Suprapubic skin (tissue), 4 donors: ENCODE measurements at places on chromosomes 2 and 18. TPM values are rescaled to one million over a fixed set of nuclear protein-coding genes. Genes with fewer than 3 reads are reported as not detected.

DNA sequence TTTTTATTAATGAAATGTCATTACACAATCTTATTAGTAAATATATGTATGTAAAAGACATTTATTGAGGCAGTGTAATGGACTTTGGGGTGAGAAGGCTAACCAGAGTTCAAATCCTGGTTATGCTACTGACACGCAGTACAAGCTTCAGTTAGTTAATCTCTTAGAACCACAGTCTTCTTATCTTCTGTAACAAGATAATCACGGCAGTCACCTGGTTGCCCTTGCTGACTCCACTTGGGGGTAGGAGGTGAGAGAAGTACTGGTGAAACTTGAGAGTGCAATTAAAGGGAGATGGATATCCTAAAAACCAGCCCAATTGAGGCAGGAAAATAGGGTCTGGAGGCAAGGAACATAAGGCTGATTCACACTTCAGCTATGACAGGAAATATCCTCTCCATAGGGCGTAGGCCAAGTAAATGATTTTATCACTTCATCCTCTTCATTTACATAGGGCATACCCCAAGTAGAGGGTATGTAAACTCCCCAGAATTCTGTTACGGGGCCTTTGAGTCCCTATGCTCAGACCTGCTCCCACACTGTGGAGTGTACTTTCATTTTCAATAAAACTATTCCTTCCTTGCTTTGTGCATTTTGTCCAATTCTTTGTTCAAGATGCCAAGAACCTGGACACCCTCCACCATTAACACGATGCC is 21.3 kb downstream of the SKA1 start:
- no peak for DNase-seq
- no peak overlapping the region for H3K27ac ChIP-seq
- H3K27me3 ChIP-seq = peaks cover 5% of the 10 kb centered on the region
- H3K4me3 ChIP-seq = no peak overlapping the region

DNA sequence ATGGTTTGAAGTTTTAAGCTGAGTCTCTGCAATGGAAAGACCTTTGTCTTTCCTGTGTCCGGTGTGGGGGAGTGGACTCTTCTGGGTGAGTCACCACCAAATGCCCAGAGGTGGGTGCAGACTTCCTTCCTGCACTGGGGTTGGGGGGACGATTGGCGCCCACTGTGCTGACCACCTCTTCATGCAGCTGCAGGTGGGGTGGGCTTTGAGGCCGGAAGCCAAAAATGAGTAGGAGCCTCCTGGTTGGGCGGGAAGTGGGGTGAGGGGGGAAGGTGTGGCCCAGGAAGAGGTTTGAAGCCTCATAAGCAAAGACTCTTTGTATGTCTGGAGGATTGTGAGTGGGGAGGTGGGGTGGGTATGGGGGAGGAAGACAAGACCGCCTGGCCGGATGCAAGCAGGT is 27.6 kb downstream of the PAX8 start:
- peaks cover 4% of the 10 kb centered on the region for H3K4me1 ChIP-seq
- no peak for DNase-seq
- H3K27me3 ChIP-seq = no peaks in the 10 kb centered on the region

DNA sequence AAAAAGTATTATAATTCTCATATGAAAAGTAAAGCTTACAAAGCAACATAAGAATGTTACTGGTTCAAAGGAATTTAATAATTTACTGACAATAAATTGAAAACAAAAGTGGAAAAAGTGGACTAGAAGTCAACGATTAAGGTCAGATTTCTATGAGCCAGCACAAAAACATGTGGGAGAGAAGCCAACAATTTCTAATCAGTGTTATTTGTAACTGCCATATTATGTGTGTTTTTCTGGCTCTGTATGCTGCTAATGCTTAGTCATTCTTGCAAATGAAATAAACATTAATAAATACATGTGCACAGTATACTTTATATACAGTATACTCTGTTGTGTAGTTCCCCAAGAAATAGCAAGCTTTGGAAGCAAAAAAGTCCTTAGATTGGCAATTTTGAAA is 301.3 kb upstream of the RGPD4 start:
- no peaks in the 10 kb centered on the region for H3K36me3 ChIP-seq
- DNase-seq = no peak
- no peak overlapping the region for H3K27ac ChIP-seq

DNA sequence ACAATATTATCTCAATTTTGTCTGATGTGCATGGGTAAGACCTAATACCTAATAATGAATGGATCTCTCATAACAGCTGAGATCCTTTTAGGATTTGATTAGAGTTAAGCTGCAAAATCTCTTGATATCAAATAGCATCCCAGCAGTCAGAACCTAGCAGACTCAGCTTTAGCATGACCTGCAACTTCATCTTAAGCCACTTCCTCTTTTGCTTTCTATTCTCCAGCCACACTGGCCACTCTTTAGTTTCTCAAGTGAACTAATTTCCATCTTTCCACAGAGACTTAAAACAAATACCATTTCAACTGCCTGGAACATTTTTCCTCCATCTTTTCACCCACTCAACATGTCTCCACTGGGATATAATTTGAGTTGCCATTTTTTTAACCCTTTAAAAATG is 1251.6 kb upstream of the ZEB2 start:
- H3K4me1 ChIP-seq = no peaks in the 10 kb centered on the region
- H3K27me3 ChIP-seq = no peaks in the 10 kb centered on the region
- H3K27ac ChIP-seq = no peak overlapping the region
- H3K36me3 ChIP-seq = no peaks in the 10 kb centered on the region

- H3K27me3 ChIP-seq = no peaks in the 10 kb centered on the region
- DNase-seq = no peak
- H3K4me1 ChIP-seq = no peaks in the 10 kb centered on the region
These were observed 45.3 kb downstream of the ACAA2 start for GRCh38 chr18:49768051-49768391.

DNA sequence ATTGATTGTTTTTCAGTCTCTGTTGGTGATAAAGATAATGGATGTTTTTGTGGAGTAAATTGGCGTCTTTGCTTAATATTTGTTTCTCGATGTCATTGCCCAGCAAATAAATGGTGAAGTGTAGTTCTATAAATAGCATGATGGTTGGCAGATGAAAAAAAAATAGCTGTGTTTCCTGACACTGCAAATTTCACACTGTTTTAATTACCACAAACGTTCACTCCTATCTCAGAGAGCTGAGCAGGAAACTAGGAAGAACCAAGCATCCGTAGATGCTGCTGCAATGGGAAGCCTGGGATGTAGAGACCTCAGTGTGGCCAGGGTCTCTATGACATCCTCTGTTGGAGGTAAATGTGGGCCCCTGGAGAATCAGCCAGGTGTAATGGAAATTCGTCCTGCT is 183.2 kb downstream of the CYRIA start:
- H3K36me3 ChIP-seq = no peaks in the 10 kb centered on the region
- H3K27me3 ChIP-seq = no peaks in the 10 kb centered on the region
- DNase-seq = no peak
- H3K4me1 ChIP-seq = no peaks in the 10 kb centered on the region
- no peak overlapping the region for H3K27ac ChIP-seq

- H3K27me3 ChIP-seq = peaks cover 25% of the 10 kb centered on the region
- no peaks in the 10 kb centered on the region for H3K36me3 ChIP-seq
- no peak overlapping the region for H3K27ac ChIP-seq
- no peak overlapping the region for H3K4me3 ChIP-seq
- peaks cover 18% of the 10 kb centered on the region for H3K4me1 ChIP-seq
These were observed 25.6 kb downstream of the DNPEP start for GRCh38 chr2:219362072-219362471.

Gene ABCG8
- not detected for total RNA-seq

Gene ATP6V1B1
- 66.9 TPM for total RNA-seq

Gene TBR1
- total RNA-seq = not detected
